ENCODE measurements at places on chromosomes 7 and 10. TPM values are rescaled to one million over a fixed set of nuclear protein-coding genes. Genes with fewer than 3 reads are reported as not detected.

DNA sequence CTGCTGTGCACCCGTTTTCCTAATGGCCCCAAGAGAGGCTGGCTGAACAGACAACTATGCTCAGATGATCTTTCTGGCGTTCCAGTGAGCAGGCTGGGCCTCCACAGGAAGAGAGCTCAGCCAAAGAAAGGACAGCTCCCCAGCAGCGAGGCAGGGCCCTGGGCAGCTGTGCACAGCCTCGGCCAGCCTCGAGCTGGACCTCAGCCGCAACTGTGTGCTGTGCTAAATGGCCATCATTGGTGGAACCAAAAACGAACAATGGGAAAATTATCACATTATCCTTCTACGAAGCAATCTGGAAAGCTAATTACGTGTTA is 97.5 kb downstream of the CTBP2 start:
- peak; percentile 84 for DNase-seq

The PRTFDC1 gene
- 20.6 TPM for polyA plus RNA-seq

The PRXL2A gene
- polyA plus RNA-seq: 81.0 TPM

- DNase-seq: no peak
These were observed 2.8 kb downstream of the UPK3B start for GRCh38 chr7:76512941-76513816.

GRCh38 chr10:30051220-30051619 is 8.2 kb downstream of the JCAD start:
- DNase-seq: no peak

DNA sequence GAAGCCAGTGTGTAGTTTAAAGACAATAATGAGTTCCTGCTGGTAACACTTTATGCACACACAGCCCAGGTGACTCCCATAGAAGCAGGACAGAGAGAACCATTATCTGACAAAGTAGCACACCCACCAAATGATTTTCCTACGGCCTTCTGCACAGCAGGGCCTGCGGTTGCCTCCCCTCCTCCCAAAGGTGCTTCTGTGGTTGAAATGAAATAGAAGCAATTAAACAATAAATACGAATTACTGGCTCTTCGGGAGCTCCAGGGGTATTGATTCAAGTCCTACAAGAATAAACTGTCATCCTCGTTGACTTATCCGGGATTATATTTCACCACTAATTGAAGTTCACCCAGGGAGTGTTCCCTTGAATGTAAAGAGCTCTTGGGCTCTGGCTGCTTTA is 172.1 kb downstream of the ACTR3B start:
- no peak for DNase-seq

The SAMD9L gene
- 5.5 TPM for polyA plus RNA-seq
